Natural killer cell treated with Interleukin-12 subunit alpha and Interleukin-12 subunit beta and Interleukin-15 and Interleukin-18, amount 100 ng/mL, for 72 hours (primary cell): ENCODE measurements at places on chromosomes 12 and 14. TPM values are rescaled to one million over a fixed set of nuclear protein-coding genes. Genes with fewer than 3 reads are reported as not detected.

GRCh38 chr14:36857842-36858445 lies 196.3 kb downstream of the PAX9 start:
- no peaks in the 10 kb centered on the region for H3K36me3 ChIP-seq
- no peak overlapping the region for H3K27ac ChIP-seq
- no peak for DNase-seq
- no peak overlapping the region for H3K4me3 ChIP-seq
- no peaks in the 10 kb centered on the region for H3K27me3 ChIP-seq

GPRC5A gene
- total RNA-seq = not detected

KRT74 gene
- not detected for total RNA-seq

DNA sequence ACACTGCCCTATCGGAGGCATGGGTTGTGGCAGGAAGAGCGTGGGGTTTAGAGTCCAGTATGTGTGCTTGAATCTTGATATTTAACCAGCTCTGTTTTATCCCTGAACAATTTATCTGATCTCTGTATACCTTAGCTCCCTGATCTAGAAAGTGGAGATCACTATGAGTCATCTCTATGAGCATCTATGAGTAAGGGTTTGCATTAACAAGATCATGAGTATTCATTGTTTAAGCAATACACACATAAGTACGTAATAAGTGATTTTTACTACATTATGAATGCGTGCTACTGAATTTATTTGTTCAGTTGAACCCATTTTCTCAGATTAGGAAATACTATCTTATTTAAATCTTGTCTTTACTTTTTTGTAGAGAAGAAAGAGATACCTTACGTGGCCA lies 49.4 kb downstream of the GPATCH2L start:
- no peaks in the 10 kb centered on the region for H3K4me1 ChIP-seq
- peaks cover 40% of the 10 kb centered on the region for H3K36me3 ChIP-seq
- no peak overlapping the region for H3K4me3 ChIP-seq
- no peak overlapping the region for H3K27ac ChIP-seq

- no peak overlapping the region for H3K27ac ChIP-seq
- DNase-seq = no peak
- peaks cover 33% of the 10 kb centered on the region for H3K4me1 ChIP-seq
- peaks cover 18% of the 10 kb centered on the region for H3K27me3 ChIP-seq
These were observed 875 bp downstream of the IRAK3 start for GRCh38 chr12:66189889-66190288.

- no peak for DNase-seq
- no peak overlapping the region for H3K27ac ChIP-seq
- H3K27me3 ChIP-seq = no peaks in the 10 kb centered on the region
- H3K4me3 ChIP-seq = no peak overlapping the region
- no peaks in the 10 kb centered on the region for H3K36me3 ChIP-seq
These were observed 42.2 kb upstream of the TBX3 start for GRCh38 chr12:114726092-114726710.

DNA sequence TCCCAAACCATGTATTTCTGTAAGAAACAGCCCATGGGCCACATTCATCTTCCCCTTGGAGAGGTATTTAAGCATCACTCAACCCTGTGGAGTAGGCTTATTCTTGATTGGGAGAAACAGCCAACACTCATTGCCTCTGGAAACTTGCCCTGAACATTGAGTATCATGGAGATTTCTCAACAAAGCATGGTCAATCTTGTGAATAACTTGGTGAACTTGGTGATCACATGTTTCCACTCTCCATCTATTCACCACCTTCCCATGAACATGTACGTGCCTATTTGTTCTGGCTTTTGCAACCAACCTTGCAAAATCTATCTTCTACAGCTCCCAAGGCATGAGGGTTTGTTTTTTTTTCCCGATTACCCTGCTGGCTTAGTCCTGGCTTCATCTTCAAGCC lies 163.2 kb downstream of the PAH start:
- H3K4me1 ChIP-seq = no peaks in the 10 kb centered on the region
- no peak for DNase-seq
- H3K4me3 ChIP-seq = no peak overlapping the region
- no peaks in the 10 kb centered on the region for H3K36me3 ChIP-seq

DNA sequence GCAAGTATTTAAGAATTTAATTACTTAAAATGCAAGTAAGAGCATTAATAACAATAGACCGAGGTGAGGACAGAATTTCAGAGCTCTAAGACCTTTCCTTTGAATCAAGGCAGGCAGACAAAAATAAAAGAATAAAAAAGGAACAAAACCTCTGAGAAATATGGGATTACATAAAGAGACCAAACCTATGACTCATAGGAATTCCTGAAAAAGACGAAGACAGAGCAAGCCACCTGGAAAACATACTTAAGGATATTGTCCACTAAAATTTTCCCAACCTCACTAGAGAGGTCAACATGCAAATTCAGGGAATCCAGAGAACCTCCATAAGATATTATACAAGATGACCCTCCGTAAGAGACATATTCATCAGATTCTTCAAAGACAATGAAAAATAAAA lies 325.1 kb downstream of the AEBP2 start:
- no peaks in the 10 kb centered on the region for H3K4me1 ChIP-seq
- H3K36me3 ChIP-seq = peaks cover 4% of the 10 kb centered on the region

DNA sequence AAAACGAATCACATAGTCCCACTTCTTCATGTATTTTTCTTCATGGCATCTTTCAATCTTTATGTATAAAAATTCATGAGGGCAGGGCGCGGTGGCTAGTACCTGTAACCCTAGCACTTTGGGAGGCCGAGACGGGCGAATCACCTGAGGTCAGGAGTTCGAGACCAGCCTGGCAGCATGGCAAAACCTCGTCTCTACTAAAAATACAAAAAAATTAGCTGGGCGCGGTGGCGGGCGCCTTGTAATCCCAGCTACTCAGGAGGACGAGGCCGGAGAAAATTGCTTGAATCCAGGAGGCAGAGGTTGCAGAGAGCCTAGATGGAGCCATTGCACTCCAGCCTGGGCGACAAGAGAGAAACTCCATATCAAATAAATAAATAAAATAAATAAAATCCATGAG lies 2.5 kb upstream of the GABARAPL1 start:
- H3K27me3 ChIP-seq = no peaks in the 10 kb centered on the region
- H3K4me3 ChIP-seq = no peak overlapping the region
- H3K4me1 ChIP-seq = peaks cover 25% of the 10 kb centered on the region

DNA sequence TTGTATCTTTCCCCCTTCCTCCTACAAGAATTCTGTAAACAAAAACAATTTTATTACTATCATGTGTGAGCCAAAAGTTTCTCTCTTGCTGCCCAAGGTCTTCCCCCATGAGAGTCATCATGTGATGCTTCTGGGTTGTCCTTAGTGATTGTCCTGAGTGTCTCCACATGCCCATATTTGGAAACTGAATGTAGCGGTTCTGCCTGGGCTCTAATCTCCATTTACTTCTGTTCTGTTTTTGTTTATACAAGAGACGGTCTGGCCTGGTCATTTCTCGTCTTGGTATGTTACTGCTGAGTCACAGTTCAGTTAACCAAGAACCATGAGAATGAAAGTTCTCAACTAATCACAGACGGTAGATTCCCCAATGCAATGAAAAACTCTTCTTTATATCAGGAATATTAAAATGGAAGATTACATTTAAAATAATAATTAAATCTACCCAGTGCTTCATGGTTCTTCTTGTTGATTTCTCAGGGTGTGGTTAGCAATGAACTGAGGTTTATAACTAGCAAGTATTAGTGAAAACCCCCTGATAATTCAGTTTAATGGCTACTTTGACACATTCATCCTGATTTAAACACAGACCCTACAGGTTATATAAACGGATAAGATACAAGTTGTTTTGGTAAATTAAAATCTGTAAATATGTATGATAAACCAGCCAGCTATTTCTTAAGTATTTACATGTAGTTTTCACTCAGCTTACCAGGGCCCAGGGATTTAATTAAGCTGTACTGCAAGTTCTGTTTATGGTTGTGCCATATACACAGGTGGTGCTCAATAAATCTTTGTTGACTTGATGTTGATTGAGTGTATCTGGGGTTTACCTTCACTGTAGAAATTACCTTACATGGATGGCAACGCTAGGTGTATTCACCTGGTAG lies 81.1 kb downstream of the PELI2 start:
- no peaks in the 10 kb centered on the region for H3K36me3 ChIP-seq
- peaks cover 16% of the 10 kb centered on the region for H3K4me1 ChIP-seq
- DNase-seq = no peak
- no peak overlapping the region for H3K27ac ChIP-seq
- H3K4me3 ChIP-seq = no peak overlapping the region
- no peaks in the 10 kb centered on the region for H3K27me3 ChIP-seq
